ENCODE measurements at places on chromosomes 3 and 15.

DNA sequence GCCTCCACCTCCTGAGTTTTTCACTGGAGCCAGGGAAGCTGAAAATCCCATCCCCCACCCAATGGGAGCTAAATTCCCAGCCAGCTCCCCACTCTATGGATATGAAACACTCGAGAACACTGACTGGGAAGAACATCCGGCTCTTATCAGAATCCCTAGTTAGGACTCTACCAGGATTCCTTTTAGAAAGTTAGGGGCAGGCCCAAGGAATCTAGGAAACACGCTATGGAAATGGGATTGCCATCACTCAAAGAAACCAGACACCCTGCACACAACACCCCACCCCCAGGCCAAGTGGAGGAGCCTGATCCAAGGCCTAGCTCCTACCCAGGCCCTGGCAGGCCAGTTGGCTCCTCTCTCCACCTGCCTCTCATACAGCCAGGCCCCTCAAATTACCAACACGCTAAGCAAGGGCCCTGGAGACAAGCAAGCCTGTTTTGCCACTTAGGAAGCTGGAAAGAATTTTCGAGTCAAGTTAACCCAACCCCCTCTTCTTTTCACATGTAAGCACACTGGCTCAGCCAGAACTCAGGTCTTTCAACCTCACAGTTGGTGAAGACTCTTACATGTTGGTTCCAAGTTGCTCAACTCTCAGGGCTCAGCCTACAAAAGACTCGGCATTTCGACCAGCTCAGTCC, 75.5 kb downstream of the RBPMS2 start:
- DNase-seq, result no peak

DNA sequence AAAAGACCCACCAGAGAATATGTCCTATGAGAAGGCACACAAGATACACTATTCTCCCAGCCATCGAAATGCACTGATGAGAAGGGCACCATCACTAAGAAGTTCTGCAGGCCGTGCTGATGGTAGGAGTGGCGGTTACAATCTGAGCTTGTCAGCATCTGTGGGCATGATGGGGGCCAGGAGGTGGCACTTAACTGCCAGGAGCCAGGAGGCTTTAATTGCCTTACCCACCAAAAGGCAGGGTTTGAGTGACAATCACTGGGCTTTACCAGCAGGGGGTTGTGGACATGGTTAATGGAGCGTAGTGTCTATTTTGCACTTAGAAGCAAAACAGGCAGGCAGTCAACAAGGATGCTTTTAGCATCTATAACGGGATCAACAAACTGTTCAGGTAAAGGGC, 16.0 kb upstream of the SQOR start:
- peak; percentile 66 for DNase-seq

DNA sequence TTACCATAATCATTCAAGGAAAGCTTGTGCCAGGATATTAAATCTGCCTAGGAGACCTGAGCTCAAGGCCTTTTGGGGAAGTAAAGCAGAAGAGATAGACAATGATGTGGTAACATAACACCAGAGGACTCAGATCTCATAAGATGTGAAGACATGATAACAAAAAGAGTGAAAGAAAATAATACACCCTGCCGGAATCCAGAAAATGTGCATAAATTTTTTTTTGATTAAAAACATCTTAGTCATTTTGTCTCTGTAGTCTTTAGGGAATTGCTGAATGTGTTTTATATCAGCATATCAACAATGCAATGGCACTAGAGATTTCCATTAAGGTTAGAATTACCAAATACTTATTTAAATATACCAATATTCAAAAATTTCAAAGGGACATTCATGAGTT, 326.8 kb upstream of the ROBO1 start:
- no peak for DNase-seq

GRCh38 chr15:73964736-73965093, 27.4 kb downstream of the STOML1 start:
- peak; percentile 94 for DNase-seq

- DNase-seq, result no peak
Observed at GRCh38 chr3:64059484-64060175, 36.3 kb upstream of the PSMD6 start.

DNA sequence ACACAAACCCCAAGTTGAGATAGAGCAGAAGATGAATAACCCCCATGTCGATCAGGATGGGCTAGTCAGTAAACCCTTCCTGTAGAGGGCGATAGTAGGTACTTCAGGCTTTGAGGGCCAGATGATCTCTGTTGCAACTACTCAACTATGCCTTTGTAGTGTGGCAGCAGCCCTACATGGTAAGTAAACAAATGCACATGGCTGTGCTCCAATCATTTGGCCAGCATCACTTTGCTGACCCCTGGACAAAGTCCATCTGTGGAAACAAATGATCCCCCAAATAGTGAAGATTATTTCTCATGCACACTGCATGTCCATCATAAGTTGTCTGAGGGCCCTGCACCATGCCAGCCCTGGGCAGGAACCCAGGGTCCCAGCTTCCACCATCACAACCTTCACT, 402.2 kb upstream of the PROK2 start:
- peak; percentile 30 for DNase-seq

GRCh38 chr3:136982033-136982432, 24.2 kb downstream of the IL20RB start:
- DNase-seq, result no peak

Measured in NAMALWA (cell line).